Activated naive CD8-positive, alpha-beta T cell treated with anti-CD3 and anti-CD28 coated beads, Interleukin-2, amount 50 U/mL, for 24 hours (primary cell): ENCODE measurements at places on chromosomes 16 and 17.

DNA sequence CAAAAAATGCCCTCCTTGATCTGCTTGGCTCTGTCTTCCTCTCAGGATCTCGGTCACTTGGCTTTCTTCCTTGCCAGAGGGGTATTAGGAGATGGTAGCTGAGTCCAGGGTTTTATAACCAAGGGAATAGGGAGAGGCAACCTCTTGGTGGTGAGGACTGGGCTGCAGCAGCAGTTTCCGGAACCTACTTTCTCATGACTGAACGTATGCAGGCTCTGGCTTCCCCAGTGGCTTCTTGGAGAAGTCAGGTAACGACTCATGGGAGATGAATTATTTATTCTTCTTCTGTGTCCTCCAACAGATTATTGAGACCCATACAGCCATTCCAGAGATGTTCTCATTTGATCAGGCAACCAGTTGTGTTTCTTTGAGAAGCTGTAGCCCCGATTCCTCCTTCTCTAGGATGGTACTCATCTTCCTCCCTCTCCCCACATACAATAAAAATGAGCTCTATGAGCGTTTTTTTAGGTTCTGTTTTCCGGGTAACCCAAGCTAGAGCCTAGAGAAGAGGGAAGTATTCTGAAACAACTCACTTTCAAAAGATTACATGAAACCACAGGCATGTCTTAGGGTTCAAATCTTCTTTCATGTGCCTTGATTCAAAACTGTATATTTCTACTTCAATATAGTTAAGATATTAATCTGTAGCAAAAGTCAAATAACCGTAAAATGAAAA lies 22.3 kb upstream of the DHX40 start:
- no peaks in the 10 kb centered on the region for H3K4me1 ChIP-seq
- H3K27ac ChIP-seq = no peak overlapping the region
- no peak for DNase-seq
- H3K27me3 ChIP-seq = peaks cover 17% of the 10 kb centered on the region
- no peak overlapping the region for H3K4me3 ChIP-seq
- no peaks in the 10 kb centered on the region for H3K36me3 ChIP-seq

DNA sequence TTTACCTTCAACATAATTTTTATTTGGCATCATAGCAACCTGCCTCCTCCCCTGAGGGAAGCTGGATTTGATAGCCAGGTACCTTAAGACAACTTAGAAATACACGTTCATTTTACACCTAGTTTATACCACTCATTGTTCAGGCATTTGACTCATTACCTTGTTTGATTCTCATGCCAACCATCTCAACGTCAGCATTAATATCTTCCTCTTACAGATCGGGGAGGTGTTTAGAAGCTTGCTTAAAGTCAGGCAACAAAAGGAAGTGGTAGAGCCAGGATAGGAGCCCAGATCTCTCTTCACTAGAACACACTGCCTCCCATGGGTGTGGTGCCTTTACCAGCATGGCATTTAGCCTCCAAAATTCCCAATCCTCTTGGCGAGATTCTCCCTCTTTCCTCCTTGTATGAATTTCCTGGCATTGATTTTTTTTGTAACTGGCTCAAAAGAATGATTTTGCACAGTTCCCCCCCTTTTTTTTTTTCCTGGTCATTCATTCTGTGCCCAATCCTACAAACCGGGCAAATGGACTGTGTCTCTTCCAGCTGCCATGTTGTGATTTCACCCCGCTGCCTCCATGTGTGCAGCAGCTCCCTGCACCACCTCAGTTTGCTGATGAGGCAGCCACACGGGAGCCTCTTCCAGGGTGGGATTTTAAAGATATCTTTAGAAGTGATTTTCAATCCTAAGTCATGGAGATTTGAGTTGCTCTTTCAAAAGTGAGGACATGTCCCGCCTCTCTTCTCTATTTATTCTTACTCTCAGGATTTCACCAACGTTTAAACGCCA lies 383.6 kb downstream of the UTP18 start:
- H3K4me3 ChIP-seq = no peak overlapping the region
- peaks cover 17% of the 10 kb centered on the region for H3K27me3 ChIP-seq
- no peaks in the 10 kb centered on the region for H3K36me3 ChIP-seq
- no peak overlapping the region for H3K27ac ChIP-seq

DNA sequence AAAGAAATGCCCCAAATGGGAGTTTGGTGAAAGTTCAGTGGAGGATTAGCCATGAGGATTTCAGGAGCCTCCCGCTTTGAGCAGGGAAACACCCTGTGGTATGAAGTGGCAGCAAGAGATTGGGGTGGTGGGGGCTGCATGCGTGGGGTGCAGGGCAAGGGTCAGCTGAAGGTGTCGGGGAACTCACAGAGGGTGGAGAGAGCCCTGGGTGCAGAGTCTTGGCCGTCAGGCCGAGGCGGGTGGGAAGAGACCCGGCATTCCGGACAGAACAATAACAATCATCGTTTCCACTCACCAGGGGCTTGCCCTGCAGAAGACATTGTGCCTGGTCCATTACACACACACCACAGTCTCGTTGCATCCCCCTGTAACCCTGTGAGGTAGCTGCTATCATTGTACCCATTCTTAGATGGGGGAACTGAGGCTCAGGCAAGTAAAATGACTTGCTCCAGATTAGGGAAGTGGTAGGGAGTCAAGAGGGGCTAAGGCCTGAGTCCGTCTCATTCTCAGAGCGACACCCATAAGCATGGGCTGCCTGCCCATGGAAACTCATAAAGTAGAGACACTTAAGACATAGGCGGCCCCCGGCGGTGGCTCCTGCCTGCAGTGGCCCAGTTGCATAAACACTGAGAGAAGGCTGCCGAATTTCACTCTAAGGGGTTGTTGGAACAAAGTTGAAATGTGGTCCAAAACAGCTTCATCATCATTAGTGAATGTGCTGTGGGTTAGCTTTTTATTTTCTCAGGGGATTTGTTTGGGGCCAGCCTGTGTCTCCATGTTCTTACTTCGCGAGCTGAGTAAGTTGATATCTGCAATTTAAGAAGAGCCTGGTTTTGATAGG lies 93.3 kb downstream of the CMIP start:
- H3K36me3 ChIP-seq = no peaks in the 10 kb centered on the region
- H3K4me3 ChIP-seq = no peak overlapping the region
- H3K27ac ChIP-seq = no peak overlapping the region

DNA sequence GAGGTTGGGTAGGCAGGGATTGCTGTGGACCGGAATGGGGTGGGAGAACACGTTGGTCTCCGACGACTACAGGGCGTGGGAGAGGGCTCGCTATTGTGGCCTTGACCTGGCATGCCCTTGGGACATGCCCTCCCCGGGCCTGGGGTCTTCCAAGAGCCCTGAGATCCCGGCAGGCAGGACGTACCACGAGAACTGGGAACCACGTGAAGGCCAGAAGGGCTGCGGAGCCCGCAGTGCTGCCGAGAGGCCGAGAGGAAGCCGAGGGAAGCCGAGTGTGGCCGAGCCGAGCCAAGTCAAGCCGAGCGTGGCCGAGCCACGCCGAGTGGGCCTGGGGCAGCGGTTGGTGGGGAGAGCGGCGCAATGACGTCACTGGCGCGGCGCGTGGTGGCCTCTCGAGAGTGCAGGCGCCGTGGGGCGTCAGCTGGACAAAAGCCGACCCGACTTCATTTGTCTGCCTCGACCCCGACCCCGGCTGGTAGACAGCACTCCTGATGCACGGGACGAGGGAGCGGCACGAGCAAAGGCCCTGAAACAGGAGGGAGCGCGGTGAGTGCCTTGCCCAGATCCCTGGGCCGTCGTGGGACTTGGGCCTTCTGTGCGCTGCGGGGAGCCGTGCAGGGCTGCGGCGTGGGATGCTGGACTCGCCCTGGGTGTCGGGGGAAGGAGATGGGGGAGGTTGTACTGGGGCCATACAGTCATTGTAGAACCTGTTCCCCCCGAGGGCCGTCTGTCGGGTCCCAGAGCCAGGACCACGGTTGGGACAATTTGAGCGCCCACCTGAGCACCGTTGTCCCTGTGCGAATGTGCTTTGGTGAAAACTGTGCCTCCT lies 6.6 kb downstream of the SOCS1 start:
- peaks cover 61% of the 10 kb centered on the region for H3K4me1 ChIP-seq
- H3K27ac ChIP-seq = peak overlapping the region; percentile 22
- no peak for DNase-seq

- peaks cover 41% of the 10 kb centered on the region for H3K36me3 ChIP-seq
- no peaks in the 10 kb centered on the region for H3K27me3 ChIP-seq
- peaks cover 36% of the 10 kb centered on the region for H3K4me1 ChIP-seq
- peak overlapping the region; percentile 19 for H3K4me3 ChIP-seq
- DNase-seq = no peak
Measured at GRCh38 chr16:24189941-24190340, 66.2 kb upstream of the CACNG3 start.

DNA sequence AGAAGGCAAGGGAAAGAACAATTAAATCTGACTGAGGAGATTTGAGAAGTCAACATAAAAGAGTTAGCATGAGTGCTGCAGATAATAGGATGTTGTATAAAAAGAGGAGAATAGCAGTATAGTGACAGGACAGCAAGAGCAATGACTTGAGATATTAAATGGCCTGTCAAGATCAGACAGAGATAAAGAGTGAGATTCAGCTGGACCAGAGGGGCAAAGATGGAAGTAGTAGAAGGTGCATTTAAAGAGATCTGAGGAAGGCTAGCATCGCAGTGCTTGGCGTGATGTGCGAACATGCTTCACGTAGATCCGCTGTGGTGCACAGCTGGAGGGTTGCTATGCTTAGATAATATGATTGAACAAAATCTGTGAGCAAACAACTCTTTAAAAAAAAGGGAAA lies 1422.6 kb upstream of the CDH8 start:
- H3K4me3 ChIP-seq = no peak overlapping the region
- H3K36me3 ChIP-seq = no peaks in the 10 kb centered on the region
- no peak for DNase-seq

DNA sequence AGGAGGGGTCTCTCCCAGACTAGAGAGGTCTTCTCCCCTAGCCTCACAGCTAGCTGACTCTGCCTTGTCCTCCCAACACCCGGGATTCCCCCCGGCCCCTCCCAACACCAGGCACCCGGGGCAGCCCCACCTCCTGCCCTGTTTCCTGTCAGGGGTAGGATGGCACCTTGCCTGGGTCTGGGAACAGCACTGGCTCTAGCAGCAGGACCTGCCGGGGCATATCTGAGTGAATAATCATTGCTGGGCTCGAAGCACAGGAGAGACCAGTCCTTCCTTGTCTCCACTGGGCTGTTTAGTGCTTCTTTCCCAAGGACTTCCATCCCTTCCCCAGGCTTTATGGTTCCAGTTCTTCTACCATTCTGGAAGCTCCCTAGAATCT lies 25.7 kb downstream of the MINK1 start:
- no peaks in the 10 kb centered on the region for H3K27me3 ChIP-seq
- DNase-seq = no peak
- peaks cover 12% of the 10 kb centered on the region for H3K4me1 ChIP-seq
- H3K4me3 ChIP-seq = no peak overlapping the region
- peaks cover 7% of the 10 kb centered on the region for H3K36me3 ChIP-seq

DNA sequence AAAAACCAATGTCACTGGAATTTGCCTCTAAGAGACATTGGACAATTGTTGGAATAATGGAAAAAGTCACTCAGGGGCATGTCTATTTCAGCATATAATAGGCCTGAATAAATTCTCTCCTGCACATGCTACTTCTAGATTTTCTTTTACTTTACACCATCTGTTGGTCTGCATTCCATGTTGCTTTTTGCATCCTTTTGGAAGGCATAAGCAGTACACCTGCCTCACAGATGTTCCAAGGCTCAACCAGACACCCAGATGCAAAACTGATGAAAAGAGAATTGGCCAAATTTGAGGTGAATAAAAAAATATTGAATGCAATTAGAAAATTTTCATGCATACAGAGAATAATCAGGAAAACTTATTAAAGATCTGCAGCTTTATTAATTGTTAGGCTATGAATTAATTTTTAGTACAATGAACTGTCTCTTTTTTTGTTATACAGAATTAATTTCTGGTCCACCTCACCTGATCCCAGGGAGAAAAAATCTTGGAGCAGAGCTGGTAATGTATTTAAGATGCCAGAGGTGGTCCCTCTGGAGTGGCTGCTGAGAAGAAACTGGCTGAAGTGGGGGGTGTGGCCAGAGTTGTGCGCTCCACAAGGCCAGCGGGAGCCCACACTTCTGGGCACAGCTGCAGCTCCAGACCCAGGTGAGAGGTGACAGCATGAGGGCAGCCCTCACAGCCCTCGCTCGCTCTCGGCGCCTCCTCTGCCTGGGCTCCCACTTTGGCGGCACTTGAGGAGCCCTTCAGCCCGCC lies 778.6 kb downstream of the CDH11 start:
- H3K27me3 ChIP-seq = no peaks in the 10 kb centered on the region
- no peak for DNase-seq
- no peak overlapping the region for H3K4me3 ChIP-seq
- no peak overlapping the region for H3K27ac ChIP-seq
- no peaks in the 10 kb centered on the region for H3K36me3 ChIP-seq

- H3K36me3 ChIP-seq = peaks cover 7% of the 10 kb centered on the region
- peak; percentile 89 for DNase-seq
- H3K4me3 ChIP-seq = peak overlapping the region; percentile 67
- peaks cover 88% of the 10 kb centered on the region for H3K4me1 ChIP-seq
Measured at GRCh38 chr16:84726079-84726668, 26.4 kb downstream of the USP10 start.

DNA sequence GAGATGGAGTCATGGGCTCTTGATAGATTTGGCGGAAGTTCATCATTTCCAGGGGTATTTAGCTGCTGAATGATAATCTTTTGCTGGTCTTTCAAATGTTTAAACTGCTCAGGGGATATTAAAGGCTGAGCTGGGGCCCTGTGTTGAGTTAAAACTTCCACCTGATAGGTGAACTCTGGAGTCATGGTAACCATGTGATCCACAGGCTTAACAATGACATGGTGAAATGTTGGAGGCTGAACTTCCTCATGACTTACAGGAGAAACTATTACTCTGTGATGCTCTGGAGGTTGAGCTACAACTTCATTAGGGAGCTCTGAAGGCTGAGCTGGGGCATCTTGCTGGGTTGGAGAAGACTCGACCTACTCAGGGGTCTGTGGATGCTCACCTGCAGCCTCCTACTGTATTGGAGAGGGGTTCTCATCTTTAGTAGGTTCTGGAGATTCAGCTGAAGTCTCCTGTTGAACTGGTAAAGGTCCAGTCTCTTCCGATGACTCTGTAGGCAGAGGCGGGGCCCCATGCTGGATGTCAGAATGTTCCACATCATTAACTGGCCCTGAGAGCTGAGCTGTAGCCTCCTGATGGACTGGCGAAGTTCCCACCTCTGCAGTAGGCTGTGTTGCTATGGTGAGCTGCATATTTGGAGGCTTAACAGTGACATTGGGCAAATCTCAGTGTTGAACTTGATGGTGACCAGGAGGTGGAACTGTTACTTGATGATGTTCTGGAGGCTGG lies 24.2 kb downstream of the RDM1 start:
- no peak for DNase-seq
- peaks cover 18% of the 10 kb centered on the region for H3K4me1 ChIP-seq
- H3K27ac ChIP-seq = no peak overlapping the region
- no peak overlapping the region for H3K4me3 ChIP-seq
- no peaks in the 10 kb centered on the region for H3K27me3 ChIP-seq

- H3K27me3 ChIP-seq = no peaks in the 10 kb centered on the region
- H3K27ac ChIP-seq = no peak overlapping the region
- H3K4me1 ChIP-seq = peaks cover 7% of the 10 kb centered on the region
- peaks cover 7% of the 10 kb centered on the region for H3K36me3 ChIP-seq
Measured at GRCh38 chr16:12296991-12297390, 320.5 kb downstream of the SNX29 start.

GRCh38 chr16:66277311-66278070 lies 89.0 kb upstream of the CDH5 start:
- no peak overlapping the region for H3K27ac ChIP-seq
- H3K36me3 ChIP-seq = peaks cover 3% of the 10 kb centered on the region
- DNase-seq = no peak
- H3K4me1 ChIP-seq = peaks cover 2% of the 10 kb centered on the region
